NCI-H187 (cell line): ENCODE measurements at places on chromosomes 13 and 19.

- DNase-seq: no peak
Observed at GRCh38 chr13:60933638-60934037, 482.0 kb downstream of the PCDH20 start.

- DNase-seq: no peak
Observed at GRCh38 chr13:42876887-42877545, 95.6 kb downstream of the FAM216B start.

DNA sequence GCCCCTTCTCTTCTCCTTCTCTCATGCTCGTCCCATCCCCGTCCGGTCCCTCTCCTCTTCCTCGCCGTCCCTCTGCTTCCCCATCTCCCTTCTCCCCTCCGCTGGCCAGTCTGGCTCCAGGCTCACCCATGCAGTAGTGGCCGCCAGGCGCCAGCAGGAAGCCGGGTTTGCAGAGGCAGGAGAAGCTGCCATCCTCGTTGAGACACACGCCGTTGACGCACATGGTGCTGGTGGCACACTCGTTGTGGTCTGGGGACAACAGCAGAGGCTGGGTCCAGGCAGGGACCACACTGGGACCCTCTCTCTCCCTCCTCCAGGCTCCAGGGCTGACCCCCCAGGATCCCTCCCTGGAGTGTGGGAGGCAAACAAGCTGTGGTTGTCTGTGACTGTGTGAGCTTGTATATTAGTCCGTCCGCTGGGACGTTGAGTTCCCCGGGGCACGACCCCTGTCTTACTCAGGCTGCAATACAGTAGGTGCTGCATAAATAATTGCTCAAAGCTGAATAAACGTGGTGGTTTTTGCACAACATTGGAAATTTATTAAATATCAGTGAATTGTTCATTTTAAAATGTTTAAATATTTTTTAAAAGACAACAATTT lies 16.4 kb downstream of the FBN3 start:
- DNase-seq: no peak

DNA sequence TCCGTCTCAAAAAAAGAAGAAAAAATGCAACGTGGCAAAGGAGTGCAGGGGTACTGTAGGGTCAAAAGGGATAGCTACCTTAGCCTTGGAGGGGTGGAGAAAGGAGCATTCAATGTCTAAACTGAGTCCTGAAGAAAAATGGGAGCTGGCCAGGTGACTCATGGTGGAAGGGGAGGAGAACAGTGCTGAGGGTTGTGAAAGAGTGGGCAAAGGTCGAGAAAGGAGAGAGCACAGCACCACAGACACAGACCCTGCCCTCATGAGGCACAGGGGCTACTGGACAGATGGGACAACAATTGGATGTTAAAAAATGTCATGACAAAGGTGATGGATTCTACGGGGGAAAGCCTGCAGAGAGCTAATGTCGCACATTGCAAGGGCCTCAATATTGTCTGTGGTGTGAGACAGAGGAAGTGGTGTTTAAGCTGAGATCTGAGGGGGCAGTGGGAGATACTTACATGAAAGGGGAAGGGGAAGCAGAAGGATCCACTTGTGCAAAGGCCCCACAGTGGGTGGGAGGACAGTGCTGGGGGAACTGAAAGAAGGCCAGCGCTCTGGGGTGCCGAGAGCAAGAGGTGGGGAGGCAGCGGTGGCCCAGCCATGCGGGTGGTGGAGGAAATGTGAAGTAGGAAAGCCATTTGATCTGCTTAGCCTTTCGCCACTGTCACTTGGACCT lies 42.9 kb upstream of the URAD start:
- DNase-seq: no peak

GRCh38 chr19:55383279-55384130 lies 587 bp downstream of the TMEM238 start:
- DNase-seq: peak; percentile 14

DNA sequence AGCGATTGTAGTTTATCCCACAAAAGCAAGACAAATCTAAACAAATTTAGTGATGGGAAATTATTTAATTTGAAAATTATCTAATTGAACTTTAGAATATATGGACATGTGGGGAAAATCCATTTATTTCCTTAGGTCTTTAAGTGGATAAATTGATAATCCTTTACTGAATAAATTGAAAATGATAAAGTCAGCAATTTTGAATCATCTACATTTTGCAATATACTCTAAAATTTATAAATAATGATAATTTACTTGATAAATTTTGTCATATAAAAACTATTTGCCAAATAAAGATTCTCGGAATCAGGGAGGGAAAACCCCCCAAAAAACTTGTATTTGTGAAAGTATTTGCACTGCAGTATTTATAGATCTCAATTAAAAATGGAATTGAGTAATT lies 875.3 kb upstream of the SLITRK5 start:
- no peak for DNase-seq

DNA sequence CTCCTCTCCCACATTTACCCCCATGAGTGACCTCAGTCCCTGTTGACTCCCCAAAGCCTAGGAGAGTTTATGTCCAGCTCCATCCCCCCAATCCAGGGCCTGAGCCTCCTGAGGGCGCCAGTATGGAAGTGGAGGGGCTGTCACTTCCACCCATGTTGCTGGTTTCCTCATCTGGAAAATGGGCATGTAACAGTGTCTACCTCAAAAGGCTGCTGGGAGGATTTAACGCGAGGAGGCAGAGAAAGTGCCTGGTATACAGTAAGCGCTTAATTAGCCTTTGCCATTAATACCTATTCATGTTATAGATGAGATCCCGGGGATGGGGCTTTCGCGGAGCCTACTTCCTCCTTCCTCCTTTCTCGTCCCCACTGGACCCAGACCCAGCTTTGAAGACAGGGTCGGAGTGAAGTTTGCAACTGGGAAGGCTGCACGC lies 476 bp downstream of the TYK2 start:
- DNase-seq: no peak
